ELR (cell line): ENCODE measurements at places on chromosomes 2 and 18.
A peak's percentile ranks its signal among the peaks of the same experiment; 100 is the strongest.

DNA sequence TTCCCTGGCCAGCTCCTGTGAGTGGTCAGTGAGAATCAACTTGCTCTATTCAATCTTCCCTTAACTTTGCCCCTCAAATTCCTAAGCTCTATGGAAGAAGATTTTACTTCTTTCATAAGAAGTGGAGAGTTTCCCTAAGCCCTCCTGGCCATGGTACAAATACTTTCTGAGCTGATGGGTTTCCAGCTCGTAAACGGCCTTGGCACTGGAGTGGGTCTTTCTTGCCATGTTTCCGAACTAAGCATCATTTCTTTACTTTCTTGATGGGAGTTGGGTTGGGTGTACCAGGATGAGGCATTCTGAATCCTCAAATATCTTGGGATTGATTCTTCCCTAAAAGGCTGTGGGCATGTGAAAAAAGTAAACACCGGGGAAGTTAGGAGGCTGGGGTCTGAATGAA lies 72.5 kb downstream of the ACKR3 start:
- no peak for DNase-seq

DNA sequence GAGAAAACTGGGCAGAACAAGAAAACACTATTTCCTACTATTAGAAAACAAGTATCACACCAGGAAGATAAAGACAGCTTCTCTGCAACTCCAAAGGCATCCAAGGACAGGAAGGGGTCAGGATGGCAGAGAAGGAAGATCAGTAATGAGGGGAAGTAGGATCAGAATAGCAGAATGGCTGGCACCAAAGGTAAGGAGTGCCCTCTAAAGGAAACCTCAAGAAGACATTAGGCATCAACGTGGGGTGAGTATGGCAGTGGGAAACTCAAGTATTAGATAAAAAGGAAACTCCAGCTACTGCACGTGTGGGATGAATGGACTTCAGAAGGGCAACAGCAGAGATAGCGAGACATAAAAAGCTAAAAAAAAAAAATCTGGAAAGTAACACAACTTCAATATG lies 25.9 kb downstream of the HDLBP start:
- no peak for DNase-seq

GRCh38 chr18:53682796-53683195 lies 541.7 kb downstream of the MBD2 start:
- no peak for DNase-seq

DNA sequence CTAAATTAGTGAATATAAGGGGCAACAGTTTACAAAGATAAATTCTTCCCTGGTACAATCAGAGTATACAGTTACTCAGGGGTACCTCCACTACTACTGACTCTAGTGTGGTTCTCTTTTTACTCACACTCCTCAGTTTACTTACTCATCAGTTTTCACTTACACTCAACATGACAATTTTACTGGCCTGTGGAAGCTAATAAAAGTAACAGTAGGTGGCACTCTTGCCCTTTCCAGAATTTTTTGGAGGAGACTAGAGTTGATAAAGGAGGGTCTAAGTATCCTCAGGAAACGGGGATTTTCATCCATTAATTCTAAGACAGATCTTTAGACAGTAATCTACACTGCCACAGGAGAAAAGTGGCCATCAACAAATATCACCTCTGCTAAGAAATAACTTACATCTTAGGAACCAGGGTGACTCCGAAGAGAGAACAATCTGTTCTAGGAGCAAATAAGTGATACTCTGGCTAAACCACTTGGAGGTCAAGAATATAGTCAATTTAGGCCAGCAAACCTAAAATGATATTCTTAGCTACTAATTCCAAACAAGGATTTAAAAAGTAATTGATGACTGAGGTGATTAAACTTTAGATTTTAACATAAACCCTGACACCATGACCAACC lies 61.3 kb downstream of the ATL2 start:
- DNase-seq, result peak; percentile 71

DNA sequence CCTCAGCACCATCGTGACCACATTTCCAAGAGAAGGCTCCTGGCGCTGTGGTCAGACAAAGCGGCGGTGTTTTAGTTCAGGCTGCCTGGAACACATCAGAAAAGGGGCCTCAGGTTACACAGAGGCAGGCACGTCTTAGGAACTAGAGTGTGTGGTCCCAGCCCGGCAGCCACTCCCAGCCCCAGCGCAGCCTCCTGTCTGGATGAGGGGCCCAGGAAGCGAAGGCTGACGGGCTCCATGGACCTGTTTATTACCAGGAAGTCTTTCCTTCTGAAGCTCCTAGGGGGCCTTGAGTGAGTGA lies 10.0 kb upstream of the GPR55 start:
- DNase-seq, result no peak

DNA sequence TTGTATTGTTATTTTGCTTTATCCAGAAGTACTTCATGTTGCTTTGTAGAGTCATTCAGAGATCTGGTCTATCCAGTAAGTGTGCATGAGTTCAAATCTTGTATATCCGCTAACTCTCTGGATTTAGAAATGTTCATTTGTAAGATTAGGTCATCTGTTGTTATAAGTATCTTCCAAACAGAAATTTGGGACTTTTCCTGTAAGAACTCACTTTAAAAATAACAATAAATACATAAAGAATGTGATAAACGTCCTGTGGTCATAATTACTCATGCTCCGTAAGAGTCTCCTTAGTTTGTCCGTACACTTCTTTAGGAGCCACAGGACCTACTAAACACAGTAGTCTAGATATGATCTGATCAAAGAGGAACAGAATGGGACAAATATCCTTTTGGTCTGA lies 699.9 kb upstream of the SLC8A1 start:
- DNase-seq, result peak; percentile 49

DNA sequence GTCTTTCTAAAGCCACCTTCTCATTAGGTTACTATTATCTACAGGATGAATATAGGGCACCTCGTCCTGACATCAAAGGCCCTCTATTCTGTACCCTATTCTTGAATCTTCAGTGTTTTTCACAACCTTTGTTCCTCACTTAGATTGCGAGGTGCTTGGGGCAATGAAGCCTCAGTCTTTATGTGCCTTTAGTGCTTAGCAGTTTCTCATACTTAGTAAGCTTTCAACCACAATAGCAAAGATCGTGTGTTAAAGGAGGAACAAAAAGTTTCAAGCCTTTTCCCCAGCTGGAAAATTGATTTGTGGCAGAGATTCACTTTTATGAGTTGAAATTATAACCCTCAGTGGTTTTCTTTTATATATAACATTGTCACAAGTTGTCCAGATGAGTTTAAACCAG lies 226.9 kb downstream of the MYO3B start:
- no peak for DNase-seq

- DNase-seq, result peak; percentile 15
These were observed 17.6 kb upstream of the DAW1 start for GRCh38 chr2:227853765-227854271.

GRCh38 chr2:9108210-9108967 lies 98.2 kb upstream of the ASAP2 start:
- no peak for DNase-seq

DNA sequence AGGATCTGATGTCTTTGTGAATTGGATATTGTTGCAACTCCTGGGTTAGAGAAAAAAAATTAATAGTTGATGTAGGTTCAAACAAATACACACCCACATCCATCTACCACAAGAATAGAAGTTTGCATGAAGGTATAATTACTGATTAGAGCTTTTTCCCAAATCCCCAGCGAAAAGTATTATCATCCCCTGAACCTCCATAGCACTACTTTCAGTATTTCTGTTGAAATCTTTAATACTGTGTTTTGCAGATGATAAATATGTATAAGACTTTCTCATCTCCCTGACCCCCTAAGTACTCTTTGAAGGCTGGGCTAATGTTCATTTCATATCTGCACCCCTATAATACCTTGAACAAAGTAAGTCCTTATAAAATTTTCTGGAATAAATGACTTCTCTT lies 6.4 kb downstream of the FN1 start:
- no peak for DNase-seq

GRCh38 chr18:3170441-3171161 lies 49.2 kb downstream of the MYOM1 start:
- no peak for DNase-seq

DNA sequence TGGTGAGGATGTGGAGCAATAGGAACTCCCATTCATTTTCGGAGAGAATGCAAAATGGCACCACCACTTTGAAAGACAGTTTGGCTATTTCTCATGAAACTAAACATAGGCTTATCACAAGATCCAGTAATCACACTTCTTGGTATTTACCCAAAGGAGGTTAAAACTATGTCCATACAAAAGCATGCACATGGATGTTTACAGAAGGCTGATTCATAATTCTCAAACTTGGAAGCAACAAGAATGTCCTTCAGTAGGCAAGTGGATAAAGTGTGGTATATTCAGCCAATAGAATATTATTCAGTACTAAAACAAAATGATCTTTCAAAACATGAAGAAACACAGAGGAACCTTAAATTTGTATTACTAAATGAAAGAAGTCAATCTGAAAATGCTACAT lies 440.6 kb downstream of the FBXO15 start:
- DNase-seq, result no peak

- no peak for DNase-seq
These were observed 39.9 kb downstream of the CCDC150 start for GRCh38 chr2:196679368-196679767.

GRCh38 chr2:167857416-167857815 lies 390.0 kb downstream of the STK39 start:
- DNase-seq, result no peak

- DNase-seq, result peak; percentile 47
These were observed 114.1 kb downstream of the RIF1 start for GRCh38 chr2:151523850-151524249.

GRCh38 chr18:61628085-61628484 lies 264.7 kb downstream of the RNF152 start:
- DNase-seq, result peak; percentile 82

GRCh38 chr18:47772374-47773248 lies 157.8 kb downstream of the SMAD2 start:
- DNase-seq, result peak; percentile 57

- DNase-seq, result no peak
These were observed 479.3 kb downstream of the PTPRM start for GRCh38 chr18:8046441-8046840.

- no peak for DNase-seq
These were observed 131.3 kb upstream of the CBLN2 start for GRCh38 chr18:72675394-72675793.

DNA sequence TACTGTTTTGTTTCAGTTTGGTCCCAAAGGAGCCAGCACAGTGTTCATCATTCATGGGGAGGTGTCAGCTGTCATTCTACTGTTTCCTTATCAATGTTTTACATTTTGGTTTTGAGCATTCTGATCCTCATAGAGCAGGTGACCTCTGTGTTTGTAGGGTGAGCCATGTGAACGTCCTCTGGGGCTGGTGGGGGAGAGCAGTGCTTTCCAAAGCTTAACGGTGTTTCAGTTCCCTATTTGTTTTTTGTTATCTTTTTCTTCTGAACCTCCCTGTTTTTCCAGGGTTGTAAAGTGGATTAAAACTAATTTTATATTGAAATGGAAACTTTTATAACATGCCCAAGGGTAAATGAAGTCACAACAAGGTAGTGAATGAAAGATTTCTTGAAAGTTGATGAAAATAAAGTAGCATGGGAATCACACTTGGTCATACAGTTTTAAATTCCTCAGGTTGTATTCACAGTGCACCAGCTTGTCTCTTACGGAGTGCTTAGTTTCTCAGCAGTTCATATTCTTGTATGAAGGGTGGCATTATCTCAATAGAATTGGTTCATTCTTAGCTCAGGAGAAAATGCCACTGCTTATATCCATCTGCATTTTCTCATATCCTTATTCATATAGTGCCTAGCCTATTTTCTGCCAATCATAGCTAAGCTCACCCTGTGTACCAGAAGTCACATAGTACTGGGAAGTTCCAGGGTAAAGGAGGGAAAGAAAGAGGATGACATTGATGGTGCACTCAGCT lies 54.5 kb downstream of the MAP4K4 start:
- DNase-seq, result peak; percentile 49

DNA sequence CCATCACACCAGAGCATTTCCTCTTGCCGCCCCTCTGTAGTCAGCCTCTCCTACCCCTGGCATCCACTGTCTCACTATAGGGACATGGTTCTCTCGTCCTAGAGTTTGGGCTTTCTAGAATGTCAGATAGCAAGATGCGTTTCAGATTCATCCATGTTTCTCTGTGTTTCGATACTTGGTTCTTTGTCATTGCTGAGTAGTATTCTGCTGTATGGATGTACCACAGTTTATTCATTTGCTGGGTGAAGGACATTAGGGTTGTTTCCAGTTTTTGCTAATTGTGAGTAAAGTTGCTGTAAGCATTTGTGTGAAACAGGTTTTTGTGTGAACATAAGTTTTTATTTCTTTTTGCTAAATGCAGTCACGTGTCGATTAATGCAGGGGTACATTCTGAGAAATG lies 3.8 kb downstream of the ZNF532 start:
- no peak for DNase-seq

DNA sequence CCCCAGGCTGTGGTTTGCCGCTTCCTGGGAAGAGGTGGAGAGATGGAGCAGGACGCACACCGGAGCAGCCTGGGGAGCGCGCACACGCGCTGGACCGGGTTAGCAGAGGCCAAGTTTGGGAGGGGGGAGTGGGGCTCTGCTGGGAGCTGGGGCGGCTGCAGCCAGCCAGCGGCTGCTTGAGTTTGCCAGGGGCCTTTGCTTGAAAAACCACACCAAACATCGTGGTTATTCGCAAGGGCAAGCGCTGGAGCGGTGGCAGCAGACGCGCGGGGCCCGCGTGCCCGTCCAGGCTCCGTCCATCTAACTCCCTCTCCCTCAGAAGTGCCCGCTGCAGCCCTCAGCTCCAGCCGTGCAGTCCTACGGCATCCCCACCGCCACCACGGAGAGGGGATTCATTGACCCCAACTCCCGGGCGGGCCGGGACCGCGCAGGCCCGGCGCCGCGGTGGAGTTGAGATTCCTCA lies 4.6 kb downstream of the PTGR3 start:
- DNase-seq, result peak; percentile 56

DNA sequence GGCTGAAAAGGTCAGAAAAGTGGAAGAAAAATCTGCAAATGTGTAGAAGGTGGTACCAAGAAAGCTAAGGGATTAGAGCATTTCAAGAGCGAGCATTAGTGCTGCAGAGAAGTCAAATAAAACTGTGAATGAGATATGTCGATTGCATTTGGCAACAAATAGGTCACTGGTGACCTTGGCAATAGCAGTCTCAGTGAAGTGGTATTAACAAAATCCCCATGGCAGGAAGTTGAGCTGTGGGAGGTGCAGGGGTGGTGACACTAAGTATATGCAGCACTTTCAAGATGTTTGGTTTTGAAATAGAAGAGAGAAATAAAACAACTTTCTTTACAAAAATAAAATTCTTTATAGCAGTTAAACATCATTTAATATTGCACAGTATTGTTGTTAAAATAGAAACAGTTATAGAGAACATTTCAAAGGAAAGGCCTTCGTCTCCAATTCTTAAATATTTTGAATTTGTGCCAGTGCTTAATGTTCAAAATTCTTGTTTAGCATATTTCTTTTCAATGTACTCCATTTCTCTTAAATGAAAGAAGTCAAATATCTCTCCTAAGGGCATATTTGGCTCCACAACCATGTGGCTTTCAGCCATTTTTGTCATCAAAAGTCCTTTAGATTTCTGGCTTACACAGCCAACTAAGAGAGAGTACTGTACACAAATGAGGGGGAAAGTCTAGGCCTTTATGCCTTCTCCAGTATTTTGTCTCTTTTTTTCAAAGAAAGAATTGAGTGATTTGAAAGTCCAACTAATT lies 443.0 kb upstream of the MMADHC start:
- no peak for DNase-seq
